ENCODE measurements at places on chromosomes 7 and 10. TPM values are rescaled to one million over a fixed set of nuclear protein-coding genes. Genes with fewer than 3 reads are reported as not detected.

Gene XRCC2
- total RNA-seq = 5.2 TPM

Gene WDR91
- 7.3 TPM for total RNA-seq

Gene HOXA6
- 2.0 TPM for total RNA-seq

DNA sequence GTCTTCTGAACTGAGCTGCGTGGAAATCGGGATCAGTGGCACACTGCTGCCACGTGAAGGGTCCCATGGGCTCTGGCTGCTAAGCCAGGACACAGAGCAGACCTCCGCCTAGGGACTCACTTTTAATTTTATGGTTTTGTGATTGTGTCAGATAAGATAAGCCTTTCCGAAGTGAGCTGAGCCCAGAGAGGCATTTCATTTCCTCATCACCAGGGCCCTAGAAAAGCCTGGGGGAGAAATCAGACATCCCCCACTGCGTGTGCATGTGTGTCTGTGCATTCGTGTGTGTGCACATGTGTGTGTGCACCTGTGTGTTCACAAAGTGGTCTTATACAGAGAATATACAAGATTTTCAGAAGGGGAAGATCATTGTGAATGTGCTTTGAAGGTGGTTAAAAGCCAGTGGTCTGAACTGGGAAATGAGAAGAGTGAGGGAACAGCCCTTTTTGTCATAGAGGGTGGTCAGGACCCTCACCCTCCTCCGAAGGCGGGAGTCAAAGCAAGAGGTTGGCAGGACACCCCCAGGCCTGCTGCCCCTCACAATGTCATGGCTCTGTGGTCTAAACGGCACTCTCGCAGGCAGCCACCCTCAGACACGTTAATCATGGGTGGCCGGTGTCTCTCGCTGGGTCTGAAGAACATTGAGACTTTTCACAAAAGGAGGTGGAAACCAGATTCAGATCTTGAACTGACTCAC is 176.1 kb upstream of the PFKP start:
- DNase-seq = no peak
- no peak overlapping the region for H3K27ac ChIP-seq
- H3K27me3 ChIP-seq = peaks cover 39% of the 10 kb centered on the region
- H3K4me1 ChIP-seq = peaks cover 7% of the 10 kb centered on the region

DNA sequence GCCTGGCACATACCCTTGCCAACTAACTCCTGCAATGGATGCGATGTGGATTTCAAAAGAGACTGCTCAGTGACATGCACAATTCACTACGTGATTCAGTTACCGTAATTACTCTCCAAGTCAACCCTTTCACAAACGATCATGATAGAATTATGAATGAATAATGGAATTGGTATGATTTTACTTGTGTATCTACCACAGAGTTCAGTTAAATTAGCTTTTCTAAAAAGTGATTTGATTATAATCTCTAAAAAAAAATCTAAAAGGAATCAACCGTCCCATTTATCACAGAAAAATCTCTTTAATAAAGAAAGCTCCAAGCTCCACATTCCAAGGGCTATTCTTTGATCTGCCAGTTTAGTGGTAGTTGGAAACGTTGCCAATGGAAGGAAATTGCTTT is 30.4 kb upstream of the RSU1 start:
- no peak overlapping the region for H3K4me3 ChIP-seq
- H3K27ac ChIP-seq = no peak overlapping the region
- H3K27me3 ChIP-seq = no peaks in the 10 kb centered on the region
- no peaks in the 10 kb centered on the region for H3K36me3 ChIP-seq
- no peak for DNase-seq

- H3K4me1 ChIP-seq = peaks cover 8% of the 10 kb centered on the region
- no peak for DNase-seq
- H3K27ac ChIP-seq = no peak overlapping the region
- no peak overlapping the region for H3K4me3 ChIP-seq
These were observed 47.3 kb downstream of the FRMPD2 start for GRCh38 chr10:48227213-48227612.

GRCh38 chr10:510415-510881 is 179.0 kb downstream of the DIP2C start:
- DNase-seq = no peak
- H3K27me3 ChIP-seq = peaks cover 24% of the 10 kb centered on the region
- H3K36me3 ChIP-seq = no peaks in the 10 kb centered on the region
- peaks cover 7% of the 10 kb centered on the region for H3K4me1 ChIP-seq

DNA sequence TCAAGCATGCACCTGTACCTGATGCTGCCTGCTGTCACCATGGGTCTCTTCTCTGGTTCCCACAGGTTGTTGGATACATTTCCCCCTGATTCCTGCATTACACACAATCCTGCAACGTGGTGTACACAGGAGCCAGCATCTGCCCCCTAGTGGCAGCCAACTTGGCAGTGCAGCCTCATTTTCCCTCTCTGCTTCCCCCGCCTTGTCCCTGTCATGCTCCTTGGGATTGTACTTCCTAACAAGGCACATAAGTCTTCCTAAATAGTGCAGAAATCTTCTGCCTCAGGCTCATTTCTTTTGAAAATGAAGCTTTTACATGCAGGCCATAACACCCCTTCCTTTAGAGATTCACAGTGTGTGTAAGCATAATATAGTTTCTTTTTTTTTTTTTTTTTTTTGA is 387.5 kb downstream of the CCSER2 start:
- DNase-seq = peak; percentile 66
- no peak overlapping the region for H3K27ac ChIP-seq
- no peaks in the 10 kb centered on the region for H3K4me1 ChIP-seq
- peaks cover 17% of the 10 kb centered on the region for H3K27me3 ChIP-seq
- H3K36me3 ChIP-seq = no peaks in the 10 kb centered on the region
- no peak overlapping the region for H3K4me3 ChIP-seq

GRCh38 chr7:135320268-135320667 is 86.6 kb downstream of the STRA8 start:
- DNase-seq = peak; percentile 92
- H3K36me3 ChIP-seq = no peaks in the 10 kb centered on the region

DNA sequence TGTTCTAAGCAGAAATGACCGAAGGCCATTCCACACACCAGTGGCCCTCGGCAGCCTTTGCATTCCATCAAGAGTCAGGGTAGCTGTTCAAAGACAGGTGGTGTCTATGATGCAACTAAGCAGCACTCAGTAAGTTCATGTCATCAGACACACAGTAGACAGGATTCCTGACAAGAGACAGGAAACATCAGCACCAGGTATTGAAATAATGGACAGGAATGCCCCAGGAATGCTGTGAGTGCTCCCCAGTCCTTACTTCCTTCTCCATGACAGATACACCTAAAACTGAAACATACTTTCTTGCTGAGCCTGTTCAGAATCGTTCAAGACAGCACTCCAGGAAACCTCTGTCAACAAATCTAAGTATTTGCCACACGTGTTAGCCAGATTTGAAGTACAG is 204.4 kb downstream of the TPST1 start:
- no peaks in the 10 kb centered on the region for H3K4me1 ChIP-seq
- no peak overlapping the region for H3K27ac ChIP-seq
- peaks cover 43% of the 10 kb centered on the region for H3K36me3 ChIP-seq
- H3K27me3 ChIP-seq = no peaks in the 10 kb centered on the region

- H3K4me1 ChIP-seq = peaks cover 6% of the 10 kb centered on the region
- no peaks in the 10 kb centered on the region for H3K36me3 ChIP-seq
- DNase-seq = no peak
- H3K27me3 ChIP-seq = no peaks in the 10 kb centered on the region
- H3K4me3 ChIP-seq = no peak overlapping the region
These were observed 16.2 kb upstream of the DNAJB6 start for GRCh38 chr7:157320608-157320980.

- H3K36me3 ChIP-seq = no peaks in the 10 kb centered on the region
- DNase-seq = no peak
- H3K4me1 ChIP-seq = peaks cover 28% of the 10 kb centered on the region
- H3K4me3 ChIP-seq = no peak overlapping the region
- H3K27me3 ChIP-seq = no peaks in the 10 kb centered on the region
These were observed 6.9 kb upstream of the NOBOX start for GRCh38 chr7:144410441-144410840.

DNA sequence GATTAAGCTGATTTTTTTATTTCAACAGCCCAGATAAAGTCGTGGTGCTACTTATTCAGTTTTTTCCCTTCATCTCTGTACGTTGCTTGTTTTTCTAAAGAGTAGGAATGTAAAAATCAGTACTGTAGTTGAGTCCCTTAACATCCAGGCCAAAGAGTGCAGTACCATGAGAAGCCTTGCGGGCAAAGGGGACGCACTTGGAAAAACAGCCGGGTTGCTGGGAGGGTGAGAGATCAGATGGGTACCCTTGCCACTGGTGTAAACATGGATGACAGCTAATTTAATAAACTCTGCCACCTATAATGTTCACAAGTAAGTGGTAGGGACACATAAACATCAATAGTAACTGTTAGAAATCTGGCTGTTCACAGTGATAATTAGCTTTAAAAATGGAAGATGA is 175.9 kb downstream of the POU6F2 start:
- H3K27ac ChIP-seq = no peak overlapping the region
- no peaks in the 10 kb centered on the region for H3K4me1 ChIP-seq
- H3K27me3 ChIP-seq = peaks cover 42% of the 10 kb centered on the region
- H3K4me3 ChIP-seq = no peak overlapping the region
- H3K36me3 ChIP-seq = no peaks in the 10 kb centered on the region
- no peak for DNase-seq

- no peaks in the 10 kb centered on the region for H3K4me1 ChIP-seq
- no peak for DNase-seq
- no peak overlapping the region for H3K27ac ChIP-seq
- H3K27me3 ChIP-seq = no peaks in the 10 kb centered on the region
- no peaks in the 10 kb centered on the region for H3K36me3 ChIP-seq
These were observed 46.8 kb downstream of the PIK3AP1 start for GRCh38 chr10:96673318-96674099.

GRCh38 chr10:60375293-60376004 is 14.2 kb downstream of the ANK3 start:
- H3K27ac ChIP-seq = no peak overlapping the region
- no peaks in the 10 kb centered on the region for H3K27me3 ChIP-seq
- no peaks in the 10 kb centered on the region for H3K36me3 ChIP-seq
- H3K4me3 ChIP-seq = no peak overlapping the region
- no peak for DNase-seq

GRCh38 chr10:13717936-13718772 is 131.4 kb downstream of the PRPF18 start:
- H3K4me3 ChIP-seq = peak overlapping the region; percentile 71
- H3K27ac ChIP-seq = no peak overlapping the region
- no peaks in the 10 kb centered on the region for H3K36me3 ChIP-seq
- no peaks in the 10 kb centered on the region for H3K27me3 ChIP-seq
- H3K4me1 ChIP-seq = peaks cover 12% of the 10 kb centered on the region

DNA sequence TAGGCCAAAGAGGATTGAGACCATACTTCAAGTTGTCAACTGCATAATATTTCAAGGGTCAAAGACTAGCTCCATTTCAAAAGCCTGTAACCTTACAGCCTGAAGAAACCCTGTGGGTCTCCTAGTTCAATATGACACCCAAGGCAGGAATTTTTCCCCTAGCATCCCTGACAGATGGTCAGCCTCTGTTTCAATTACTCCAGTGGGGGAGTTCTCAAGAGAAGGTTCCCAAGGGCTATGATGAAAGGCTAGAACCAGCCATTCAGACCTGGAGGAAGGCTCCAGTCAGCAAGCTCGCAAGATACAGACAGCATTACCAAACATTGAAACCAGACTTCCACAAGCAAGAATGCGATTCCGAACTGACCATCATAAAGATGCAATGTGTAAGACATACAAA is 1.6 kb downstream of the HTR7 start:
- peak; percentile 9 for DNase-seq
- peak overlapping the region; percentile 89 for H3K4me3 ChIP-seq
- H3K27me3 ChIP-seq = no peaks in the 10 kb centered on the region
- peak overlapping the region; percentile 84 for H3K27ac ChIP-seq
- H3K36me3 ChIP-seq = peaks cover 7% of the 10 kb centered on the region
- H3K4me1 ChIP-seq = peaks cover 17% of the 10 kb centered on the region
